Activated T-cell treated with anti-CD3 and anti-CD28 coated beads for 4 hours (primary cell): ENCODE measurements at places on chromosomes 12 and 14.
A peak's percentile ranks its signal among the peaks of the same experiment; 100 is the strongest.

DNA sequence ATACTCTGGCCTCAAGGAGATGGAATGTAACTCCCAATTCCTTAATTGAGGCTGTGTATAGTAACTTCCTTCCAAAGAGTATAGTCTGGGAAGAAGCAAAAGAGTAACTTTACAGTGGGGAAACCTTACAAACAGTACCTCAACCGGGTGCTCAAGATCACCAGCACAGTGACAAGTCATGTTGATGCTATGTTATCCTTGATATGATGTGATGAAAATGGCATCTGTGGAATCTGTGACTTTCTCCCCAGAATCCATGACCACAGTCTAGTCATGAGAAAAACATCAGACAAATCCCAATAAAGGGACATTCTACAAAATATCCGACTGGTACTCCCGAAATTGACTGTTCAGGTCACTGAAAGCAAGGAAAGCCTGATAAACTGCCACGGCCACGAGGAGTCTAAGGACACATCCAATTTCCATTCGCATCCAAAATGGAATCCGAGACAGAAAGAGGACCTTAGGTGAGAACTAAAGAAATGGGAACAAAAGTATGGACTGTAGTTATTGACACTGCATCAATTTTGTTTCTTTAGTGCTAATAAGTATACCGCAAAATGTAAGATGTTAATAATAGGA is 97.3 kb upstream of the FRMD6 start:
- no peak for DNase-seq

GRCh38 chr12:105477873-105478272 is 147.4 kb downstream of the C12orf75 start:
- DNase-seq: no peak

- no peak for DNase-seq
These were observed 25.9 kb downstream of the PIGH start for GRCh38 chr14:67574156-67574555.

DNA sequence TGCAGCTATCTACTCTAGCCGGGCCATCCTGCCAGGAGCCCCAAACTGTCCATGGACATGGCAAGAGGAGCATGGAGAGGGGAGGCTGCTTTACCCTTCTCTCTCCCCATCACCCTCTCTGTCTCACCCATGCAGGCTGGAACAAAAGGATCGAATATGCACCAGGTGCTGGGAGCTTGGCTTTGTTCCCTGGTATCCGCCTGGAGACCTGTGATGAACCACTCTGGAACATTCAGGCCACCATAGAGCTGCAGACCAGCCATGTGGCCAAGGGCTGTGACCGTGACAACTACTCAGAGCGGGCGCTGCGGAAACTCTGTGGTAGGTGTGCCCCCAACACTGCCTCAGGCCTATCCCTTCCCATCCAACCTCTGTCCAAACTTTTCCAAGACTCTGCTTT is 5.9 kb downstream of the CLSTN3 start:
- DNase-seq: no peak

GRCh38 chr12:121062391-121063045 is 23.5 kb upstream of the OASL start:
- DNase-seq: no peak

DNA sequence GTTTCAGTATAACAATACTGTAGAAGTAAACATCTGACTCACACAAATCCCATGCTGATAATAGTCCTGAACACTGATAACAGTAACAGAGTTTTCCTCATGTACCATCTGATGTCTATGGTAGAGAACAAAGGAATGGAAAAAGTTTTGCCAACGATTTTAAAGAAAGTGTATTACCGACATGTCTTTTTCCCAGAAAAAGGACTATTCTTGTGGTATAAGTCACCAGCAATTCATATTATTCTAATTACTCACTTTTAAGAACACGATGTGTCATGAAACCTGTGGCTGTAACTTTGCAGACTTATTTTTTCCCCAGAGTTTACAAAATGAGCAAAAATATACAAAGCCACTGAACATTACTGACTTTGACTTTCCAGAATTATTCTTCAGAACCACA is 40.1 kb upstream of the DCN start:
- no peak for DNase-seq

DNA sequence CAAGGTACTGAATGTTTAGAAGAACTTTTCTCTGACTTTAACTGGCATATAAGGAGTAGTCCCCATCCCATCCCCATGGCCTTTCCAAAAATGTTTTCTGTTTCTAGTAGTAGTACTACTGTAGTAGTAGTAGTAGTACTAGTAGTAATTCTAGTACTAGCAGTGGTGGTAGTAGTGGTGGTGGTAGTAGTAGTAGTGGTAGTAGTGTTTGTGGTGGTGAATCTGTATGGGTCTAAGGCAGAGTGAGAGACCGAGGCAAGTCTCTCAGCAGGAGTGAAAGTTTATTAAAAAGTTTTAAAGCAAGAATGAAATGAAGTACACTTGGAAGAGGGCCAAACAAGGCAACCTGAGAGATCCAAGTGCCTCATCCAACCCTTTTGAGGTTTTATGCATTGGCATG is 58.6 kb downstream of the FOXN4 start:
- no peak for DNase-seq

DNA sequence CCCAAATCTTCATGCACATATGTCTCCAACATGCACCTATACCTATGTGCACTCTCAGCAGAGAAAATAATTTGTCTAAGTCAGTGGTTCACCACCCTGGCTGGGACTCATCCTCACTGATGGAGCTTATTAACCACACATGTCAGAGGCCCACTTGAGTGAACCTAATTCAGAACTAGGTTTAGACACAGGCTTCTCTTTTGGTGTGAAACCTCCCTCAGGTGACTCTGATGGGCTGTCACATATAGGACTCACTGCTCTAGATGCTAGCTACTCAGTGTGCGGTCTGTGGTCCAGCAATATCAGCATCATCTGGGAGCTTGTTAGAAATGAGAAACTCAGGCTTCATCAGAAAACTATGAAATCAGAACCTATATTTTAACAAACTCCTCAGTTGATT is 85.7 kb downstream of the SLC6A15 start:
- no peak for DNase-seq

DNA sequence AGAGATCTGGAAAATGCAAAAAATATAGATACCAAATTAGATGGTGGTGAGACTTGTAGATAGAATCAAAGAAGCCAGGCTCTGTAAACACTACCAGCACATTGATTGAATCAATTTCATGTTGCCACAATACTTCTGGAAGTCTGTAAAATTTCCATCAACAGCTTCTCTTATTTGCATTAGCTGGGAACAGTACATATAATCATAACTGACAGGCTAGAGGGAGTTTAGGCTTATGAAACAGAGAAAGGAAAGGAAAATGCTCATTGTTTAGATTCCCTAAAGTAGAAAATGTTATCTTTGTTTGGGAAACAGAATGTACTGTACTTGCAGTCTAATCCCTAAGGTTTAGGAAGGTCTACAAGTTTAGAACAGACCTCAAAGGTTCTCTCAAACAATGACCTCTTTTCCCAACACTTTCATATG is 335.2 kb downstream of the CEP128 start:
- no peak for DNase-seq

GRCh38 chr12:109165599-109165998 is 49.2 kb downstream of the ACACB start:
- DNase-seq: no peak

- peak; percentile 5 for DNase-seq
These were observed 619 bp downstream of the ERC1 start for GRCh38 chr12:991350-992333.

DNA sequence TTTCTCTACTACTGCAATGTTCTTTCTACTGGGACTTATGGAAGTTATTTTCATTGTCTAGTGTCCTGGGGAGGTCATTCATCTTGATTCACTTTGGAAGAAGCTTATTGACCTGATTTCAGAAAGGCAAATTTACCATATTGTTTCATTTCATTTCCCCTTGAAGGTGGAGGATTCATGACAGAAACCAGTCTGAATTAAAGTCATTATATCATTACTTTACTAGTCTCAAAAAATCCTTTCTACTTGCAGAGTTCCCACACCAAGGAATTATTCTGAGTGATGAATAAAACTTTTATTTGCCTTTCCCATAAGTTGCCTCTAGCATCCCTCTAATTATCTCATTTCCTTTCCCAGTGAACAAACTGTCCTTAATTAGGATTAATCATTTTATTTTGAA is 163.8 kb downstream of the RASSF9 start:
- no peak for DNase-seq

DNA sequence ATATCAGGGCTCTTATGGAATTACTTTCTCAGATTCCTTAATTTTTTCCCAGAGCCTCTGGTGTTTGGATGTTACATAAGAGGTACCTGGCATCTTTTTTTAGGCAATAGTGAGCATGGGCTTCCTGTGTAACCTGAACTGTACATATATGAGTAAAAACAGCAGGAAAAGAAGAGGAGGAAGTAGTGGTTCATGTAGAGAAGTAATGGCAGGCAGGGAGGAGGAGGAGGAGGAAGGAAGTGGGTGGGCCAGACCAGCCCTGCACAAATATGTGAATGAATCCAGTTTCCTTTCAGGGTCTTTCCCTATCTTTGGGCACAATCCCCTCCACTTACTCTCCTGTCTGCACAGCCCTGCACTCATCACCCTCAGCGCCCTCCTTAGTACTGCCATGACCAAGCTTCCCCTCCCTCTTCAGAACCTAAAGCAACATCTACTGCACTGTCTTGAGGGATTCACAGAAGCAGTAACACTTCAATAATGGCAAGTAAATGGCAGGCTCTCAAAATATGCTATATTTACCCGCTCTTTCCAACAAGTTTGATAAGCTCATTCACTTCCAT is 40.9 kb upstream of the GSG1 start:
- no peak for DNase-seq

DNA sequence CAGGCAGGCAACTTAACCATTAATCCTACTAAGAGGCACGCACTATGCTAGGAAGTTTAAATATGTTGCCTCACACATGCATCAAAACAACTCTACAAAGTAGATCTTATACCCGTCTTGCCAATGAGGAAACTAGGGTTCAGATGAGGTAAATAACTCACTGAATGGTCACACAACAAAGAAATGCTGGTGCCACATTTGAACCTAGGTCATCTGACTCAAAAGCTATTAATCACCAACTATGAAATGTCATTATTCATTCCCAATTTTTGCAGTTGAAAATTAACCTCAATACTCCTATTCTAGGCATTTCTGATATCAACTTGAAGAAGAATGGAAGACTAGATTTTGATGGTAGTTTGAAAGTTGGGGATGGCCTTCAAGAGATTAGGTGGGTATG is 2.8 kb upstream of the PYROXD1 start:
- DNase-seq: no peak

DNA sequence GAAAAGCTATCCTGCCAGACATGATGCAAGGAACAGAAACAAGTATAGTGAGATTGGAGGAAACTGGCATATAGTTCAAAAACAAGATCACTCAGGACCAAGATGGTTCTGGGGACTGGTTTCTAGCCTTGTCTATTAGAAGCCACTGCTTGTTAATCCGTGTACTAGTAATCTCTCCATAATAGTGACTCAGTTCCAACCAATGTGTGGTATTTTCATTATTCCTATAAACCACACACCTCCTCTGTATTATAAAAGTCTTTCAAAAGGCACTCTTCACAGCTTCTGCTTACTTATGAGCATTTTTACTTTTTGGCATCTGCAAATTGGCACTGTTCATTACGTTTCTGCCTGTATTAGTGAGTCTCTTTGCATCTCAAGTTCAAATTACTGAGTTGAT is 140.3 kb downstream of the SLC6A15 start:
- DNase-seq: no peak

- DNase-seq: no peak
These were observed 1.2 kb downstream of the DDIT3 start for GRCh38 chr12:57518920-57519795.

DNA sequence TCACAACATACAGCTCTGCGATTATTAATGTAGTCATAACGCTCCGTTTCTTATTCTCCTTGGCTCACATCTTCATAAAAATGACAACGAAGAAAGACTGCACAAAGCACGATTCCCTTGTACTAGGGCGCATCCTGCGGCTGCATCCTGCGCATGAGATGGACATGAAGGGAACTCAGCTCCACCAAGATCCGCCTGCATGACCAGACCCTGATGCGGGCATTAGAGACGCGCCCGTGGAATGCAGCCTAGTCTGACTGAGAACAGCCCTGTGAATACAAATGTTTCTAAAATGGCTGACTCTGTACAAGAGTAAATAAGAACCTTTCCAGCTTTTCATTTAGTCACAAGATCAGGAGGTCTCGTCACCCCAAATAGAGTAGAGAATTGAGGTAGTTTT is 422.2 kb downstream of the NOVA1 start:
- no peak for DNase-seq

- peak; percentile 12 for DNase-seq
These were observed 630 bp downstream of the NELL2 start for GRCh38 chr12:44875417-44875953.

DNA sequence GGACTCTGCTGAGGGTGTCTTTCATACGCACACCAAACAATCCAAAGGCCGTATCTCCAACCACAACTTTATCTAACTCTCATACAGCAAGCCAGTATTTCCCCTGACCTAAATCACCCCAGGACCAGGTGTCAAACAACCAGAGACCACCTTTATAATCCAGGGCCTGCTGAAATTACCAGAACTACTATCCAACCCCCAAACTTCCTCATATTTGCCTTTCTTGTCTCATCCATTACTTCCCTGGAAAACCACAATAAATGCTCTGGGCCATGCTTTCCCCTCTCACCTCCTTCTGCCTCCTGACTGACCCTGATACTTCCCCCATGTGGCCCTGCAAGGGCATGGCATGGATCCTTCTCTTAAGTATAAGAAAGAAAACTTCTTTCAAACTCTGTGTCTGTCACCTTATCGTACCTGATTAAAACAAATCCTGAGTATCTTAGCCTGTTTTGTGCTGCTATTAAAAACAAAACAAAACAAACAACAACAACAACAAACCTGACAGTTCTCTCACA is 44.7 kb upstream of the CRACR2A start:
- no peak for DNase-seq

DNA sequence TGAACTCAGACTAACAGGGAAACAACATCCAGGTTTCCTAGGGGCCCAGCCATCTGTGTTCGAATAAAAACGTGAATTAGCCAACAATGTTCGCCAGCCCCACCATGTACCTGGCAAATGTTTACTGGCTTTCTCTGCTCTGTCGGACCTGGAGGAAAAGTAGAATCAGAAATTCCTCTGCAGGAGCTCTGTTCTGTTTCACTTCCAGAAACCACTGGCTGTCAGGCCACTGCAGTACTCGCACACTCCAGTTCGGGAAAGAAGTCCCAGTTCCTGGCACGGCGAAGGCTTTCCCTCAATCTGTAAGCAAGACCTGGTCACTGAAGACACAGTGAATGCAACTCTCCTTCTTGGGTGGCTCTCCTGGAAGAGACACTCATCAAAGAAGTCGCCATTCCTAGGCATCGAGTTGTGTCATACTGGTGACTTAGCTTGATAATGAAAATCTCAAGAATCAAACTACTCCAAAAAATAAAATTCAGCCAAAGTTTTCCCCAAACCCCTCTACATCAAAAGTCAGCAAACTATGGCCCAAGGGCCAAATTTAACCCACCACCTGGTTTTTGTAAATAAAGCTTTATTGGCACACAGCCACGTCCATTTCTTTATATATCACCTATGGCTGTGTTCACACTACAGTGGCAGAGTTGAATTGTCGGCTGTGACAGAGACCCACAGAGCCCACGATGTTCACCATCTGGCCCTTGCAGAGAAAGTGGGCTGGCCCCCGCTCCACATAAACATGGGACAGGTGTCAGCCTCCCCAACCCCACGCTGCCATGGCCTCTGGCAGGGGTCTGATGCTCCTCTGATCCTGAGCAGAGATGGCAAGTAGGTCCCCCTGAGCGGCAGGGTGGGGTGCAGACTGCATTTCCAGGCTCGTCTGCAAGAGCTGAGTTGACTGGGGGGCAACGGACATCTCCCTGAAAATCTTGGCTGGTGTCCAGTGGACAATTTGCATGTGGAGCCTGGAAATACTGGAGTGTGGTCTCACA is 189.2 kb upstream of the DIO3 start:
- DNase-seq: no peak
